ENCODE measurements at places on chromosomes 5 and 9. TPM values are rescaled to one million over a fixed set of nuclear protein-coding genes. Genes with fewer than 3 reads are reported as not detected.

The RASGRF2 gene
- total RNA-seq, result 14.7 TPM

The C7 gene
- 849 TPM for total RNA-seq

- H3K36me3 ChIP-seq, result no peaks in the 10 kb centered on the region
- no peak overlapping the region for H3K4me3 ChIP-seq
- H3K4me1 ChIP-seq, result no peaks in the 10 kb centered on the region
- H3K27ac ChIP-seq, result no peak overlapping the region
- H3K27me3 ChIP-seq, result no peaks in the 10 kb centered on the region
- no peak for DNase-seq
These were observed 35.3 kb downstream of the SH3RF2 start for GRCh38 chr5:145971701-145972100.

DNA sequence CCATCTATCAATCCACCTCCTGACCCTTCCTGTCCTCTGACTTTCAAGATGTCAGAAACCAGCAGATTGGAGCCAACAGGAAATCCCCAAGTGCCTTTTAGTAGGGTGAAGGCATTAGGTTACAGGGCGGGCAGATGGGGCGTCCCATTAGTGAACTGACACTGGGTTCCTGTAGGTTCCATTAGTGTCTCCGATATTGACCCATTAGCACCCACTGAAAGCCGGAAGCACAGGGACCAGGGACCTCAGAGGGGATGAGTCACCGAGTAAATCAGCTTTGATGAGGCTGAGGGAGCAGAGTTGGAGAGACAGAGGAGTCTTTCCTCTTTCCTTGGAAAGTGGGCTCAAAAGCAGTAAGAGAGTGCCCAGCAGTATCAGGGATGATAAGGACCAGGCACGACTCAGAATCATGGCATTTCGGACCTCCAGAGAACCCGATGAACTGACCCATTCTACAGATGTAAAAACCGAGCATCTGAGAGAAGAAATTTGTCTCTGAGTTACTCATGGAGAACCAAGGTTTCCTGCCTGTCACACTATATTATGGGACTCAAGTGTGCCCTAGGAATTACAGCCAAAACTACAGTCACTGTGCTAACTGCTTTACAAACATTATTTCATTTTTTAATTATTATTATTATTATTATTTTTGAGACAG is 47.2 kb upstream of the FABP6 start:
- H3K4me3 ChIP-seq, result no peak overlapping the region
- no peaks in the 10 kb centered on the region for H3K36me3 ChIP-seq
- DNase-seq, result no peak

DNA sequence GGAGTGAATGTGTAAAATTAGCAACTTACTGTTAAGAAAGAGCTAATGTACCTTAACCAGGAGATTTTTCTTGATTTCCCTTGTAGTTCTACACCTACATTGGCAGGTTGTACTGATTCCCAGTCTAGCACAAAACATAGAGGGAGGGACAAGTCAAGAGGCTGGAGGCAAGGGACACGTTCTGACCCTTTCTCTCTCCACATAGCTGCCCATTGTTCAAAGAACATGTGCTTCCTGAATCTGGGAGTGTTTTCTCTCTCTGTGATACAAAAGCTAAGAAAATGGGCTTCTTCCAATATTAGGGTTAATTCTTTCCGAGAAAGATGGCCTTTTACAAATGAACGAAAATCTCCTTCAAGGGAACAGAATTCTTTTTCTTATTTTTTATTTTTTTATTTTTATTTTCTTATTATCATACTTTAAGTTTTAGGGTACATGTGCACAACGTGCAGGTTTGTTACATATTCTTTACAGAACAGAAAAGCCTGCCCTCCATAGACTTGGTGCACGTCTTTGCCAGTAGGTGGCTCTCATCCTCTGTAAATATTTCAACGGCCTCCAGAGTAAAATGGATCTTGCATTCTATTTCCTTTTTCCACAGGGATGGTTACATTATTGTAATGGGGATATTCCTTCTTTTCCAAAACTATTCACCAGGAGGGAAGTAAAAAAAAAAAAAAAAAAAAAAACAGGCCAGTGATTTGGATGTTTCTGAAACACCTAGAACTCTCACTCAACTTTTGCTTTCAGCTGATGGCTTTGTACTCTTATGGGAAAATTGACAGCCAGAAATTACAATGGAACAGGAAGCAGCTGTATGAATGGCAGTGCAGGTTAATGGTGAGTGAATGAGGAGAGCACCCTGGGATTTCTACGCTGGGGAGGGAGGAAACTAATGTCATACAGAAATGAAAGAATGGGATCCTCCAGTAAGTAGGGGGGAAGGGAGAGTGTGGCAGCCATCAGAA is 13.1 kb upstream of the IFNA5 start:
- H3K36me3 ChIP-seq, result peaks cover 5% of the 10 kb centered on the region
- no peak overlapping the region for H3K27ac ChIP-seq

- no peaks in the 10 kb centered on the region for H3K27me3 ChIP-seq
- H3K4me3 ChIP-seq, result no peak overlapping the region
- DNase-seq, result no peak
- H3K27ac ChIP-seq, result no peak overlapping the region
- H3K36me3 ChIP-seq, result no peaks in the 10 kb centered on the region
These were observed 132.5 kb downstream of the CDH18 start for GRCh38 chr5:19855453-19855852.

Measured in kidney (tissue), 22 donors.